Stimulated activated CD4-positive, alpha-beta T cell treated with anti-CD3 and anti-CD28 coated beads, Interleukin-4, amount 100 ng/mL, for 4 hours (primary cell): ENCODE measurements at places on chromosomes 12 and 14.
A peak's percentile ranks its signal among the peaks of the same experiment; 100 is the strongest.

- no peak for DNase-seq
Observed at GRCh38 chr14:52531481-52531880, 20.8 kb downstream of the TXNDC16 start.

DNA sequence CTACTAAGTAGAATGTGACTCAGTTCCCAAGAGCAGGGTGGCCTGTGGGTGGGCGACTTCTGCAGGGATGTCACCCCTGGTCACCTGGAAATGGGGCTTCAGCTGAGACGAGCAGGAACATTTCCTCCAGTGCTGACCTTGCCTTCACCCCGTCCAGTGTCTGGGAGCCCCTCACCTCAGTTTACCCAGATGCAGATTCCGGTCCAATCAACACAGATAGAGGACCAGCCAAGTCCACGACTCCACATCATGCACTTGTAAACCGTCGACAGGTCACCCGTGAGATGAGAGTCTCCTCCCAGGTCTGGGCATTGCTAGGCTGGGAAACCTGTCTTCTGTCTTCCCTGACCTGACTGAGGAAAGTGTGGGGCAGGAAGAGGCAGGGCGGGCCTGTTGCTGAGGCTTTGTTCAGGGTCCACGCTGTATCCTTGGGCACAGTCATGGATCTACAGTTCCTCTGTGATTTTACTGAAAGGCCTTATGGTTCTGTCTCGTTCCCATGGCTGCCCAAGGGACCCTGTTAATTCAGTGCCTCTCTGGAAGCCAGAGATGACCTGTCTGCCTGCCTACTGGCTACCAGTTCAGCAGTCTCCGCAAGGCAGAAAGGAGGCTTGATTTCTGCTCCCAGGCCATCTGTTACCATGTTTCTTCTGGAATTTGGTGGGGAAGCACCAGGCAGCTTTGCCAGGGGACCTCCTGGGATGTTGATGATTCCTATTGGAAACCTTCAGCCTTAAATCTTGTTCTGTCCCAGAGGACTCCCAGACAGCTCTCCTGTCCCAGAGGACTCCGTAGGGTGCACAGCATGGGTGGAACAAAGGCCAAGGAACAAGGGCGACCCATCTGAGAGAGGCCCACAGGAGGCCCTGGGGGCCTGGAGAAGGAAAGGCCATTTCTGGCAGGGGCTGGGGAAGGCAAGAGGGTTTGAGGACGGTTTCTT is 288.5 kb upstream of the RTL1 start:
- DNase-seq = no peak

DNA sequence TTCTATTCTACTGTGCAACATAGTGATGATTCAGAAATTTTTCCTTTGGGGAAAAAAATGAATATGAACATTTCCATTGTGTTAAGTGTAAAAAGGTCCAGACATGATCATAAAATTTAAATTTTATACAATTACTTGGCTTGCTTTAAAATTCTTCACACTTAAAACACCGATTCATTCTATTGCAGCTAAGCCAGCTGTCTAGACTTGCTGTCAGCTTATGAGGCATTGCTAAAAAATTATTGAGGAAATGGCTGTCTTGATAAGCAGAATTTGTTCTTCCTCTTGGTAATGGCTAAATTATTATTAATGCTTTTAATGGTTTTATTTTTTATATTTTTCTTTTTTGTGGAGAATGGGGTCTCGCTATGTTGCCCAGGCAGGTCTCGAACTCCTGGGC is 1.8 kb downstream of the LYSET start:
- DNase-seq = no peak

DNA sequence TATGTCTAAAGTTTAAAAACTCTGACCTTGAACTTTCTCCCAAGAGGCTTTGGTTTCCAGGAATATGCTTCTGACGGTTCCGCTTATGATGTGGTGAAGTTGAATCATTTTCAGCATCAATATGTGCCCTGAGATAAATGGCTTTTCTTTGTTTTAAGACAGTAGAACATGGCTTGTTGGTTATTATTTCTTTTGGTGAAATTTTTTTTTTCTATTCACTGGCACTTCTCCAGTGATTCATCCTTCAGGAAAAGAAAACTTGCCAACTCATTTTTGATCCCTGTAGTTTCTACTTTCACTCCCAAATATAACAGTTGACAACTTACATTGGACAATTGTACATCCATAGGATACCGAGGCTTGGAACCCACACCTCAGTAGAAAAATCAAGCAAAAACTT is 1301.2 kb upstream of the FLRT2 start:
- DNase-seq = no peak

DNA sequence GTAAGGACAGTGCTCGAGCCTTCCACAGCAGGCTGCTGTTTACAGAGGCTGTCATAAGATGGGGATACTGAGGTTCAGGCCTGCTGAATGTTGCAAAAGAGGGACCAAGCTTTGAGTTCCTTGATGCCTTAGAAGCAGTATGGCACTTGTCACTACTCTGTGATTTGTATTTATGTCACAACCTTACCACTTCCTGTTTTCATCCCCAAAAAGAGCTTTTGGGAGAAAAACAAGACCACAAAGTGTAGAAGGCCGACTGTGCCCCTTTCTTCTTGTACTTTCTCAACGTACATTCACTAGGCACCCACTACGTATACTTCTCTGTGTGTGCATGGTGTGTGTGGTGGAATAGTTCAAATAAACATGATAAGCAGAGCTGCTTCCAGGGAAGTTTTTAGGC is 90.1 kb downstream of the DRAM1 start:
- DNase-seq = no peak

GRCh38 chr12:50279501-50279900 is 3.8 kb downstream of the LIMA1 start:
- DNase-seq = no peak

GRCh38 chr14:91381801-91382670 is 35.6 kb downstream of the CCDC88C start:
- DNase-seq = no peak

DNA sequence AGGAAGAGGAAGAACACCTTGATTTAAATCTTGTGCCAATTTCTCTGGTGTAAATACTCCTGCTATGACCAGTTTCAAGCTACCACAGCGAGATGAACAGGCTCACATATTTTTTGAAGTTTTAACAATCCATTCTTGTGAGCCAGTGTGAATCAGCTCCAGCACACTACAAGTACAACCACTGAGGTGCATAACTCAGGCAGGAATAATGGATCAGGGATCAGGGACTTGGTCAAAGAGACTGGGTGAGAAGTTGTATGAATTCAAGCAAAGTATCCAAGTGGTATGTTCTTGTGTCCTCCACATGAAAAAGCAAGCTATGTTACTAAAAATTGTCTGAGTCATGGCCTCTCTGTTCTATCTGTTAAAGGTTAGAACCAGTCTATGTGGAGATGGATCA is 35.2 kb upstream of the KITLG start:
- DNase-seq = no peak

DNA sequence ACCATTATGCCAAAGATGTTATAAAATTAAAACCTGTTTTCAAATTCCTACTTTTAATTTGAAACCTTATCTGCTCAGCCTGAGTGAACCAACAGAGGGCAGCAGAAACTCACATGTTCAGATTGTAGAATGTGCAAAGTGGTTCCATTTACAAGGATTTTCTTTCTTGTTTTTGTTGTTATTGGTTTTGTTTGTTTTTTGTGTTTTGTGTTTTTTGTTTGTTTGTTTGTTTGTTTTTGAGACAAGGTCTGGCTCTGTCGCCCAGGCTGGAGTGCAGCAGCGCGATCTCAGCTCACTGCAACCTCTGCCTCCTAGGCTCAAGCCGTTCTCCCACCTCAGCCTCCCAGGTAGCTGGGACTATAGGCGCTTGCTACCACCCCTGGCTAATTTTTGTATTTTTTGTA is 22.8 kb upstream of the GARIN2 start:
- DNase-seq = peak; percentile 5

GRCh38 chr14:54567224-54567638 is 303 bp downstream of the SAMD4A start:
- no peak for DNase-seq

DNA sequence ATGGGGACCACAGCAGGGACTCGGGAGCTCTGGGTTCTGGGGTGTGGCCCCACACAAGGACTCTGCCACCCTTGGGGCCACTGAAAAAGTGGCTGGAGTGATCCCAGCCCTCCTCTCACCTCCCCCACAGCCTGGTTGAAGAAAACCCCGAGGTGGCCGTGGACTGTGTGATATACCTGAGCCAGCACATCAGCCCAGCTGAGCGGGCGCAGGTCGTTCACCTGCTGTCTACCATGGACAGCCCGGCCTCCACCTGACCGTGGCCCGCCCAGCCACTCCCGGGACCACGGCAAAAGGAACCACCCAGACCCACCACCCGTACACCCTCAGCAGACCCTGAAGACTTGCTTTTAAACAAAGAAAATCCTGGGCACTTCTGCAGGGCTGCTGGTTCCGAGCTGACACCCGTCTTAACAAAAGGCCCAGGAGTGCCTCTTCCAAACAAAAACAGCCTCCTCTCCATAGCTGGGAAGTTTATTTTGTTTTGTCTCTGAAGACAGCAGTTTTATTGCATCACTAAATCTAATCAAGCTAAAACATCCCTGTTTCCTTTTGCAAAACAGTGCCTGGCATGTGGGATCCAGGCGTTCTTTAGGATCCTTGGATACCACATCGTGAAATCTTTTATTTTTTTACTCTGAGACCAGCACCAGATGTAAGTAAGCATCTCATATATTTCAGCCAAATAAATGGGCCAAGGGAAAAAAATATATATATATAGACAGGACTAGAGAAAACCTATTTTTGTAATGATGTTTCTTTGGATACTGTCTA is 42.8 kb downstream of the FOXN4 start:
- no peak for DNase-seq

GRCh38 chr14:91284146-91284790 is 39.8 kb upstream of the GPR68 start:
- no peak for DNase-seq

DNA sequence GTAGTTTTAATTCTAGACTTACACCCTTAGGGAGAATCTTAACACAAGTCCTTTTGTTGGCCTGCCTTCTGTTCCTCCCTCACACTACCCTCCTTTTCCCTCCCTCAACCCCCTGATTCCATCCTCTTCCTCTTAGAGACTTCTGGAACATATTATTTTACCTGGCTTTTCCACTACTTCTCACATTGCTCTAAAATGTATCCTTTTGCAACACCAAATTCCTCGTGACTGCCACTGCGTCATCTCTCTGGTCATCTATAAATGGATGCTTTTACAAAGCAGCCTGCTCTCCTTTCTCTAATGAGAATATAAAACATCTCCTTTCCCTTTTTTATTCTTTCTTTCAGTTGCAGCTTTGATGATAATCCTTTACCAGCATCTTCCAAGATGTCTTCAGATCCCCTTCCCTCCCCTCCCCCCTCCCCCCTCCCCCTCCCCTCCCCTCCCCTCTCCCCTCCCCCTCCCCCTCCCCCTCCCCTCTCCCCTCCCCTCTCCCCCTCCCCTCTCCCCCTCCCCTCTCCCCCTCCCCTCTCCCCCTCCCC is 93.6 kb downstream of the DIP2B start:
- DNase-seq = no peak

GRCh38 chr12:98332642-98333041 is 182.7 kb upstream of the TMPO start:
- DNase-seq = no peak

GRCh38 chr12:52147367-52147963 is 44.3 kb downstream of the KRT80 start:
- DNase-seq = no peak

DNA sequence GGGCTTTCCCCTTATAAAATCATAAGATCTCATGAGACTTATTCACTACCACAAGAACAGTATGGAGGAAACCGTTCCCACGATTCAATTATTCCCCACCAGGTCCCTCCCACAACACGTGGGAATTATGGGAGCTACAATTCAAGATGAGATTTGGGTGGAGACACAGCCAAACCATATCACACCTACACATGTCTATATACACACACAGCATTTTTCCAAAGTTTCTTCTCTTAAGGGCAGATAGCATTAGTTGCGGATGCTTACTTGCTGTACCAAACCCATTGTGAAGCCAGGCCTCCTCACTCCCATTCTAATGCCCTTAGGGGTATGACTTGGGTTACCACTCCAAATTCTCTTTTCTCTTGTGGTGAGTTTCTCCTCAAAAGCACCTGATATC is 104.1 kb upstream of the RAP1B start:
- DNase-seq = no peak
